ENCODE measurements at places on chromosomes 1 and 21.

GRCh38 chr21:39029900-39030884 lies 153.1 kb downstream of the PSMG1 start:
- no peak for DNase-seq

DNA sequence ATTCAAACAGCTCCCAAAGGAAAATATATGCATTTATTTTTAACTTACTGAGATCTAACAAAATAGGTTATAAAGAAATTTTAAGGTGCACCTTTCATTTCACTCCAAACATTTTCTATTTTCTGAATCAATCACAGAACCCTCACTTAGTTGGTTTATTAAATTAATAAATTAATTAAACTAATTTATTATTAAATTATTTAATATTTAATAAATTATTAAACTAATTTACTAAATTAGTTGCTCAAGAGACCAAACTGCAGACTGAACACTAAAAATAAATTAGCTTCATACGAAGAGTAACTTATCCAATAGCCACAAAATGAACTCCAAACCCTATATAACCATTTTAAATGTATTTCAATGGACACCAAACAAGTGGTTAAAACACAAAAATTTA lies 68.0 kb downstream of the PRPF38A start:
- no peak for DNase-seq

DNA sequence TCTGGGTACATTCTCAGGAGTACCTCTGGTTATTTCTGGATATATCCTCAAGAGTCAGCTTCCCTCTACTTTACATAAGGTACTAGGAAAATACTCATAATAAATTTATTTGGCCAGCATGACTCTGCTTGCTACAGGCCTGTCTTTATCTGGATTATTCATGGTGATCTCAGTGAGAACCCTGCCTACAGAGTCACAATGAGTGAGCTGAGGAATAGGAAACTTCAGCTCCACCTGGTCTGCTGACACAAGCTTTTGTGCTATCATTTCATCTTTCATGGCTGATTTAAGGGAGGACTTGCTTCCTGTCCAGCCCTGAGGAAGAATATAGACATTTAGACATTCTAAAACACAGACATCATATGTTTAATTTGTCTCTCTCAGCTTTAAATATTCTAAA lies 19.5 kb upstream of the SUCO start:
- no peak for DNase-seq

GRCh38 chr1:221862971-221863370 lies 121.1 kb upstream of the DUSP10 start:
- DNase-seq, result no peak

DNA sequence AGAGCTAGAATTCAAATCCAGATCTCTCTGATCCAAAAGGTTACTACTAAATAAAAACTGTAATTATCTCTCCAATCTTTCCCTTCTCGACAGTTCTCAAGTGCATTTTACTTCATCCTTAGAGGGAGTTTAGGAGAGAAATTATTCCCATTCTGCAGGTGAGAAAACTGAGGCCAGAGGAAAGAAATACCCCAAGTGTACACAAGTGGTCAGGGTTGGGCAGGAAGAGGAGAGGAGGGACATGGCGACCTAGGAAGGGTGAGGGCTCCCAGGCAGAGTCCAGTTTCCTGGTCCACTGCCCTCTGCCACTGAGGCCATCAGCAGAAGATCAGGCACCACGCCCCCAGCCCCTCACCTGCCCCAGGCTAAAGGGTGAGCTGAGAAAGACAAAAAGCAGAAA lies 127.1 kb upstream of the RUNX3 start:
- no peak for DNase-seq

DNA sequence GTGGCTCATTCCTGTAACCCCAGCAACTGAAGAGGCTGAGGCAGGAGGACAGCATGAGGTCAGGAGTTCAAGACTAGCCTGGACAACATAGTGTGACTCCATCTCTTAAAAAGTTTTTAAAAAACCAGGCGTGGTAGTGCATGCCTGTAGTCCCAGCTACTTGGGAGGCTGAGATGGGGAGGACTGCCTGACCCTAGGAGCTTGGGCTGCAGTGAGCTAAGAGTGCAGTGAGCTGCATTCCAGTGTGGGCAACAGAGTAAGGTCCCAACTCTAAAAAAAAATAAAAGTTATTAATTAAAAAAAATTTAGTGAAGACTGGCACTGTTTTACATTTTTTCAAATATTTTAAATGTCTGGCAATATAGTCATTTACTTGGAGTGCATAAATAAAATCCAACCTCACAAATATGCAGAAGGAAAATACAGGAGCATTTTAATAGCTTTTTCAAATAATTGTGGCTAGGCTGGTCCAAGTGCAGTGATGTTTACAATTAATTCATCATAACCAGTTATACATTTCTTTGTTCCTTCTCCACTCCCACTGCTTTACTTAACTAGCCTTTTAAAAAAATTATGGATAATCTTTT lies 10.8 kb downstream of the ZBTB8OS start:
- DNase-seq, result no peak

- no peak for DNase-seq
Observed at GRCh38 chr1:51517361-51518032, 1.6 kb downstream of the EPS15 start.
